ENCODE measurements at places on chromosomes 1 and 21.

DNA sequence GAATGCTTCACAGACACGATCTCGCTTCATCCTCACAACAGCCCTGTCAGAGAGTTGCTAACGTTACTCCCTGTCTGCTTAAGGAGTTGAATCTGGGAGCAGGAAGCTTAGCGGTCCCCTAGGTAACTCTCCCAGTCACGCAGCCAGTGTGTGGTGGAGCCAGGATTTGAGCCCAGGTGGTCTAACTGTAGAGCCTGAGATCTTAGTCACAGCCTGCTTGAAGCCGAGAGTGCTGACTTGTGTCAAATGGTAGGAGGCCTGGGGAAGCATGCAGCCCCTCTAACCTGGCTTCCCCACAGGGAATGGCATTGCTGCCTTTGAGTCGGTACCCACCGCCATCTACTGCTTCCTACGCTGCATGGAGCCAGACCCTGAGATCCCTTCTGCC, 4.1 kb downstream of the ADPRS start:
- DNase-seq, result no peak

DNA sequence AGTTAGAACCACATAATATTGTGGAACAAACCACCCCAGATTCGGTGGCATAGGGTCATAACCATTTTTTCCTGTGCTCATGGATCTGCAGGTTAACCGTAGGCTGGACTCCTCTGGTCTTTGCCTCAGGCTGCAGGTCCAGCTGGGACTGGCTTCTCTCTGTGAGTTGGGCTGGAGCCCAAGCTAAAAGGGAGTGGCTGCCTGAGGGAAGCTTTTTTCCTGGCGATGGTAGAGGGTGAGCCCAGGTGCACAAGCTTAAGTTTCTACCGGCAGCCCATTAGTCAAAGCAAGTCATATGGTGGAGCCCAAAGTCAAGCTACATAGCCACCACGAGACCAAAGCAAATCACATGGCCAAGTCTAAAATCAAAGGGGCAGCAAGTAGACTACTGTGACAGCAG, 13.8 kb downstream of the EPHX4 start:
- DNase-seq, result no peak

GRCh38 chr1:145828367-145829026, 4.5 kb downstream of the POLR3C start:
- DNase-seq, result no peak

GRCh38 chr1:193419295-193419694, 232.9 kb upstream of the B3GALT2 start:
- no peak for DNase-seq

GRCh38 chr1:225777058-225777582, 506 bp upstream of the SRP9 start:
- no peak for DNase-seq

DNA sequence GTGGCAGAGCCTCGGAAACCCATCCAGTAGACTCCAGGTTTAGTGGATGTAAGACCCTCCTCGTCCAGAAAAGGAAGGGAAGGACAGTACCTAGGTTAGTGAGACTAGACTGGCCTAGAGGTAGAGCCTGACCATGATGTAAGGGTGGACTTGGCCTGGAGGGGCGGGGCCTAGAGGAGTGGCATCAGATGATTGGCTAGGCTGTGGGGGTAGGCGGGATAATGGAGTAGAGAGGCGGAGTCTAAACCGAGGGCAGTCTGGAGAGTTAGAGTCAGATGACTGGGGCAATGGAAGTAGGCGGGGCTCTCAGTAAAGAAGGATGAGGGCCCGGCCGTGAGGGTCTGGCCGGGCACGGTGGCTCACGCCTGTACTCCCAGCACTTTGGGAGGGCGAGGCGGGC, 70.1 kb downstream of the EPHB2 start:
- DNase-seq, result peak; percentile 15

- DNase-seq, result no peak
These were observed 156.0 kb downstream of the PDE4B start for GRCh38 chr1:65948609-65949229.

- no peak for DNase-seq
These were observed 20.8 kb downstream of the ACADM start for GRCh38 chr1:75745276-75745675.

- DNase-seq, result no peak
These were observed 22.3 kb downstream of the ACP6 start for GRCh38 chr1:147647796-147648633.

- no peak for DNase-seq
These were observed 668.4 kb downstream of the KCNT2 start for GRCh38 chr1:195939844-195940243.

DNA sequence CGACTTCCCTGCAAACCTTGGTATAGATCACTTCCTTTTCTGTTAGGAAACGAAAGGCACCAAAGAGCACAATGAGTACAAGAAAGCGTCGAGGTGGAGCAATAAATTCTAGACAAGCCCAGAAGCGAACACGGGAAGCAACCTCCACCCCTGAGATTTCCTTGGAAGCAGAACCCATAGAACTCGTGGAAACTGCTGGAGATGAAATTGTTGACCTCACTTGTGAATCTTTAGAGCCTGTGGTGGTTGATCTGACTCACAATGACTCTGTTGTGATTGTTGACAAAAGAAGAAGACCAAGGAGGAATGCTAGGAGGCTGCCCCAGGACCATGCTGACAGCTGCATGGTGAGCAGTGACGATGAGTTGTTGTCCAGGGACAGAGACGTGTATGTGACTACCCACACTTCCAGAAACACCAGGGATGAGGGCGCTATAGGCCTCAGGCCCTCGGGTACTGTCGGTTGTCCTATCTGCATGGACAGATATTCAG, 18.5 kb downstream of the FAM89A start:
- no peak for DNase-seq

- no peak for DNase-seq
These were observed 54.6 kb downstream of the TGFBR3 start for GRCh38 chr1:91831132-91831930.

DNA sequence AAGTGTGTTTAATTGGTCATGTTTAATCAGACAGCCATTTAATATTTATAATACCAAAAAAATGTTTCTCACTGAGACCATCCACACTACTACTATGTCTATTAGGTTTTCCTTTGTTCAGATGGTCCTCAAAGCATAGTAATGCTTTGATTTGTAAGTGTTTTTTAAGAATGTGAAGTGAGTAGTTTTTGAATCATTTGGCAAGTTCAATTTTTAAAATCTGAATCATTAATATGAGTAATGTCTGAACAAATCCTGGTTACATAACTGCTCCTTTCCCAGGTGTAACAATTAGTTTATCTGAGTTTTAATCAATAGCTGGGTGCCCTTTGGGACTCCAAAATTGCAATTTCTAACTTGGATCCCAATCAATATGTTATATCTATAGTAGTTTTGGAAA, 23.5 kb upstream of the RPL5 start:
- DNase-seq, result no peak
